ENCODE measurements at places on chromosomes 5 and 9. TPM values are rescaled to one million over a fixed set of nuclear protein-coding genes. Genes with fewer than 3 reads are reported as not detected.

The GZMA gene
- 0.96 TPM for total RNA-seq

The LHX6 gene
- total RNA-seq, result 0.72 TPM

The OGN gene
- 567 TPM for total RNA-seq

The TUT7 gene
- total RNA-seq, result 29.4 TPM

The SH3TC2 gene
- 5.8 TPM for total RNA-seq

The LTC4S gene
- 4.1 TPM for total RNA-seq

DNA sequence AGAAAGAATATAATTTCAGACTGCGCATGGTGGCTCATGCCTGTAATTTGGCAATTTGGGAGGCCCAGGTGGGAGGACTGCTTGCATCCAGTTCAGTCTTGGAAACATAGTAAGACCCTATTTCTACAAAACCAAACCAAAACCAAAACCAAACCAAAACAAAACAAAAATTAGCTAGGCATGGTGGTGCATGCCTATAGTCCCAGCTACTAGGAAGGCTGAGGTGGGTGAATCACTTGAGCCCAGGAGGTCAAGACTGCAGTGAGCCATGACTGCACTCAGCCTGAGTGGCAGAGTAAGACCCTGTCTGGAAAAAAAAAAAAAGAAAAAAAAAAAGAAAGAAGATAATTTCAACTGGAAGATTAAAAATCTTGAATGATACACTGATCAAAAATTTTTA lies 137.0 kb upstream of the ACOT12 start:
- no peak for DNase-seq

DNA sequence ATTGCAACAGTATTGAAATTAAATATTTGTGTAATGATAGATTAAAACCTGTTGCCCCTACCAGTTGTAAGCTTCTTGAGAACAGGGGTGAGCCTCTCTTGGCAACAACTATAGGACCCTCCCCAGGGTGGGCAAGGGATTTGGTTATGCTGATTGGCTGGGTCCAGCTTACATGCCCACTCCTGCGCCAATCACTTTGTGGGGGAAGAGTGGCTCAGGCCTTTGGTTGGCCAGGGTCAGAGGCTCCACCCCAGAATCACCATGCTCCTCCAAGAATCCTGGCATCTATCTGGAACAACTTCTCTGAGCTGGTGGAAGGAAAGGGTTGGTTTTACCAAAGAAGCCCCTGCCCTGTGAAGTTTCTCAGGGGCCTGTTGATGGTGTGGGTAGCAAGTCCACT lies 8.6 kb upstream of the PITX1 start:
- DNase-seq, result no peak

DNA sequence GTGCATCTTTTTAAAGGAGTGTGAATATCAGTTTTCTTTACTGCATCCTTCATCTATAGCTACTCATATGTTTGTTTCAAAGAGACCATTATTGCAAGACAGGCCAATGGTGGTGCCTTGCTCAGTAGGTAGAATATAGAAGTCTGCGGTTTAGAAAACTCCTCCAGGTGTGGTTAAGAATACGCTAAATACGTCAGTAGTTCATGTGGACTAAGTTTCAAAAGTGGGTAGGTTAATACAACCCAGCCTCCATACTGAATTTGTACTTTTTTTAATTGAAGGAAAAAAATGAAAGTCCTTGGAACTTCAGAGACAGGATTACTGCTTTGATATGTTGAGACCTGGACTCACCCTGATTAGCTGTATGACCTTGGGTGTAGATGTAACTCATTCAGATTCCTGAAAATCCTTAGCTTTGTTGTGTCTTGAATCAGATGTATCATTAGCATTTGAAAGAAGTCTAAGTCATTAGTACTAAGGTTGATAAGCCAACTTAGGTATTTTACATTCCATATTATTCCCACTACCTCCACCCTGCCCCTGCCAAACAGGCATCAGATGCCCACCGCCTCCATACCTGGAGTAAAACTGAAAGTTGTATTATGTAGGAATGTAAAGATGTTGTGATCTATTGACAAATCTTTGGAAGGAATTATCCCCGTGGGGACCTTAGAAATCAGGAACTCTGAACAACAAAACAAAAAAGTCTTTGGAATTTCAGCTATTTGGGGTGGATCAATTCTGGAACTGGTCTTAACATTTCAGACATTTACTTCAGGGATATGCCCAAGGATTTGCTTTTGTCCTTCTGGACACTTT lies 6.1 kb downstream of the BASP1 start:
- DNase-seq, result no peak

- DNase-seq, result peak; percentile 24
Measured at GRCh38 chr5:90983148-90983547, 400.0 kb downstream of the ARRDC3 start.

DNA sequence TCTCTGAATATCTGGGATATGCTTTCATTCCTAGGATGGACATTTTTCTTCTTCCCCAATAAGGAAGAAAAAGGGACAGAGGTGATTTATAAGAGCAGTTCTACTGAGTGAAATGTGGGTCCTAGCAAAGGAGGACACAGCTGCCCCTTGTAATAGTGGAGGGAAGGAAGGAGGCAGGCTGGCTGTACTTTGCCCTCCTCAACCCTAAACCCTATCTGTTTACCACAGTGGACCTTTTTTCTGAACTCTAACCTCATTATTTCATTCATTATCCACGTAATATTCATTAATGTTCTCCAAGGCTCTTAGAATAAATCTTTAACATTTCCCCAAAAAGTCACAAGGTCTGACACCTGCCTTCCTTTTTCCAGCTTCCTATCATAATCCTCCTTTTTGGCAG lies 37.8 kb downstream of the GHR start:
- no peak for DNase-seq

GRCh38 chr5:68966596-68966995 lies 127.2 kb upstream of the SLC30A5 start:
- no peak for DNase-seq

- DNase-seq, result no peak
Measured at GRCh38 chr5:37568893-37569292, 189.8 kb downstream of the WDR70 start.

GRCh38 chr5:76524868-76525267 lies 98.3 kb downstream of the F2RL2 start:
- DNase-seq, result no peak

GRCh38 chr9:26210338-26210851 lies 532.2 kb upstream of the TUSC1 start:
- DNase-seq, result peak; percentile 36

DNA sequence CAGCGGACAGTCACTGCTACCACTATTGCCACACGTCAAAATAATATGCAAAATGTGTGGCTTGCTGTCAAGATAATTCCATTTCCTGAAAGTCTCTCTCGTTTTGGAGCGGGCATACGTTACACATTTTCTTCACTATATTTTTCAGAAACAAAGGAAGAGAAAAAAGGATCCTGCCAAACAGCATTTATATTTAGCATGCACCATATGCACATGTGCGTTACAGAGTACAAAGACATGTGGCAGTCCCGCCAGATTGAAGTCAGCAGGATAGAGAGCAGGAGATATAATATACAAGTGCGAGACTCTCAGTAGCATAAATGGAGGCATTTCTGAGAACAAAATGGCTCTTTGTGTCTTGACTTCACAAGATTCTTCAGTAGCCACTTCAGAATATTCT lies 221.6 kb upstream of the KIF2A start:
- no peak for DNase-seq

DNA sequence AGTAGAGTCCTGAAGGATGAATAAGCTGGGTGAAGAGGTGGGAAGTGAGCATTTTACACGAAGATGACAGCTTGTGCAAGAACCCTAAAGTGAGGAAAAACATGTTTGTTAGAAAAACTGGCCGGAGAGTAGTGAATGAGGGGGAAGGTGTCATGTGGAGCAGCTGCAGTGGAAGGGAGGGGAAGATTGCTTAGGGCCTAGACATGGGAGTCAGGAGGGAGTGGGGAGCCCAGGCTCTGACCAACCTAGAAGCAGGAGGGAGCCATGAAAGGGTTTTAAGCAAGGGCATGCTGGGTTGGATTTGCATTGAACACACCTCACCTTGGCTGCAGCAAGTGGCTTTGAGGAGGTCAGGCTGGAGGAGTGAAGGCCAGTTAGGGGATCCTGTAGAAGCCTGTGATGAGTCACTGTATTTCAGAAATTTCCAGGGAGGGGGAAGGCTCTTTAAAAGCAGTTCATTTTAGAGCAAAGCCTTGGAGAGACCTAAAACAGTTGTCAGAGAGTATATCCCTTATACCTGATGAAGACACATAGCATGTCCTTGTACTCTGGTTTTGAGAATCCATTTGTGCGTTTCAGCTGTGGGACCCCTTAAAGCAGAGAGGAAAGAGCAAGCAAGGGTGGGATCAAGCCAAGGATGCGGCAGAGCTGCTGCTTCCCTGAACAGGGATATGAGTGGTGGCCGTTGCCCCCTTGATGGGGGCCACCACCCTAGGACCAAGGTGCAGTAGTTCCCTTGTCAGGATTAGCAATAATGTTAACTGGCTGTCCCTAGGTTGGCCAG lies 45.4 kb downstream of the ANGPTL2 start:
- DNase-seq, result no peak

DNA sequence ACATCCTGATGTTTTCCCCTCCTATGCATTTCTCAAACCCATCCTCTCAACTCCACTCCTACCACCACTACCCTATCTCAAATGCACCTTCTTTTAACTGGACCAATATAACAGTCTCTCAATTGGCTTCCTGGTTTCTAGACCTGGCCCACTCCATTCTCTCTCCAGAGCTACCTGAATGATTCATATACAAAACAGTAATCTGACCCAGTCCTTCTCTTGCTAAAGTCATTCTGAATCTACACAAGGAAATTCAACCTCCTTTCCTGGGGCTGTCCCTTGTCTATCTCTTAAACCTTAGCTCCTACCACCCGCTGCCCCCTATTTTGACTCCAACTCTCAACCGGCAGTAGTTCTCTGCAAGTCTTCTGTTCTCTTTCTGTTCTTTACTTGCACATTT lies 97.2 kb downstream of the PCSK1 start:
- DNase-seq, result no peak

- peak; percentile 12 for DNase-seq
Measured at GRCh38 chr9:118578467-118578866, 790.8 kb downstream of the BRINP1 start.

DNA sequence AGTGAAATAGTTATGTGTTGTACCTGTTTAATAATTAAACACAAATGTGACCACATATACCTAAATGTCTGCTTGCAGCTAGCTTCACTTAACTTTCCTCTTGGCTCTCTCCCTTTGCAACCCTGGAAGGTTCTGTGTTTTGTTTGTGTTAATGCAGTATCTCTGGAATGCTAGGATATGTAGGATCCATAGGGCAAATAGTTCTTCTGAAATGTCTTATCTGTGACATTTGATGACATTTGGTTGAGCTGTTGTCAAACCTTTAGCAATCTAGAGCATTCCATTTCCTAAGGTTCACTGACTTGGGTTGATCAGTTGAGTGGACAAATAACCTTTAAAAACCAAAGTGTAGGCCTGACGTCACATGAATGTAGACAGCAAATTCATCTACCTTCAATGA lies 21.8 kb downstream of the CTNNA1 start:
- DNase-seq, result no peak

- DNase-seq, result peak; percentile 63
Measured at GRCh38 chr5:125411744-125412560, 665.5 kb upstream of the ZNF608 start.
